ENCODE measurements at places on chromosomes 16 and 17.

- DNase-seq: no peak
Observed at GRCh38 chr16:68512742-68513141, 26.3 kb upstream of the ZFP90 start.

GRCh38 chr17:33046361-33047255, 55.0 kb downstream of the SPACA3 start:
- DNase-seq: no peak

DNA sequence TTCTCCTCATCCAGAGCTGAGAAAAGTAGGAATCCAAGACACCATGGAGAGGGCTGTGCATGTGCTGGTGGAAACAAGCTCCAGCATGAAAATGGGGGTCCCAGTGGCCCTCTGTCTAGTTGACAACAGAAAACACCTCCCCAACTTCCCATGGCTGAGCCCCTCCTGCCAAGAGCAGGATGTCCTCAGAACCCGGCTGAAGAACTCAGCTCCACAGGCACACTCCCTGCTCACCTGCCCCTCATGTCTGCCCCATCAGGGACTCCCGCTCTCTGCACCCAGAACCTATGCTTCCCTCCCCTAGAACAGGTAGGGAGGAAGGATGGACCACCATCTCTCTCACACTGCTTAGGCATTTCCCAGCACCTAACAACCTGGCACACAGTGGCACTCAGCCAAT, 167.2 kb downstream of the C16orf78 start:
- no peak for DNase-seq

DNA sequence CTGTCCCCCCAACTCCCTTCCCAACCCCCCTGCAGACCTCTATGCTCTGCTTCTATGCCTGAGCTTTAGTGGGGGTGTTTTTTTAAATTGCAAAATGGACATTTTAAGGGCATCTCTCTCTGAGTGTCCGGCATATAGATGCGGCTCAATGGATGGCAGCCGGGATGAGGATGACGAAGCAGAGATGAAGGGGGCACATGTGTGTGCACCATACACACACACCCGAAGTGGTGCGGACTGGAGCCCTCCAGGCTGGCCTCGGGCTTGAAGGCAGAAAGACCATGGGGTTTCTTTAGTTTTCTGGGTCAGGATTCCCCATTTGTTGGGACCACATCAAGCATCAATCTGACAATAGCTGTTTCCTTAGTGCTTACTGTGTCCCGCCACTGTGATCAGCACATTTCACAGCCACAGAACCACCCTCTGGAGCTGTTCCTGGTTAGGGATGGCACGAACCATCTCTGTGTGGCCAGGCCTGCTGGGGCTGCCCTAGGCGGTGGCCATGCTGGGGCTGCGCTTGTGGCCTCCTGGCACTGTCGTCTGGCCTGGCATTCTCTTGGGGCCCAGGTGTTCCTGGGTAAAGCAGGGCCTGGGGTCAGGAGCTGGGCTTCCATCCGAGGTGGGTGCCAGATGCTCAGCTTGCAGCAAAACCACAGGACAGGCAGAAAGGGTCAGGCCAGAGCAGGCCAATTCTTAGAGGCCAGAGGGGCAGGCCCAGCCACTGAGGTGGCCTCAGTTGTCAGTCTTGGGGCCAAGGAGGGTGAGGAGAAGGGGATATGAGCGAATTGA, 49.9 kb downstream of the NT5M start:
- no peak for DNase-seq

DNA sequence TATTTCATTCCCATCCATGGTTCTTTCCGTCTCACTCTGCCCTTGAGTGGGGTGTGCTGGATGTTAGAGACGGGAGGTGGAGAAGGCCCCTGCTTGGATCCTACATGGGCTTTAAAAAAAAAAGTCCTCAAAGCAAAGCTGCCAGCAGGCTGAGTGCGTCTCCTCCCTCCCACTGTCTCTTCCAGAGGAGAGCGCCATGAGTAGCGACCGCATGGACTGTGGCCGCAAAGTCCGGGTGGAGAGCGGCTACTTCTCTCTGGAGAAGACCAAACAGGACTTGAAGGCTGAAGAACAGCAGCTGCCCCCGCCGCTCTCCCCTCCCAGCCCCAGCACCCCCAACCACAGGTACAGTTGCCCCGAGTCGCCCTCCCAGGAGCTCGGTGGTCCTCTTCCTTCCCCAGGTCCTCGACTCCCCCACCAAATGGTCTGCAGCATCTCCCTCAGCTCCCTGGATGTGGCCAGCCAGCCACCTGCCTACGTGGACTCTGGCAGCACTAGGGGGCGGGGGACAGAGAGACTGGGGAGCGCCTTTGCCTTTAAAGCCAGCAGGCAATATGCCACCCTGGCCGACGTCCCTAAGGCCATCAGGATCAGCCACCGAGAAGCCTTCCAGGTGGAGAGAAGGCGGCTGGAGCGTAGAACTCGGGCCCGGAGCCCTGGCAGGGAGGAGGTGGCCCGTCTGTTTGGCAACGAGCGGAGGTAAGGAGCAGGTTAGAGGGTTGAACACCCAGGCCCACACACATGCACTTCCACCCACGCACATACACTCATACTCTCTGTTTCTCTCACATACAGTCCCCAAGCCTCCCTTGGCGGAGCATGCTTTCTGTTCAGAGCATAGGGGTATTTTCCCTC, 68.2 kb downstream of the PLD6 start:
- no peak for DNase-seq

All from stimulated activated CD4-positive, alpha-beta T cell treated with anti-CD3 and anti-CD28 coated beads, Interleukin-2, amount 100 ng/mL, for 48 hours (primary cell).